ENCODE measurements at places on chromosomes 16 and 17. TPM values are rescaled to one million over a fixed set of nuclear protein-coding genes. Genes with fewer than 3 reads are reported as not detected.

The GPR139 gene
- total RNA-seq = not detected

The DVL2 gene
- 46.9 TPM for total RNA-seq

- no peak overlapping the region for H3K4me3 ChIP-seq
- H3K36me3 ChIP-seq = peaks cover 7% of the 10 kb centered on the region
- peaks cover 6% of the 10 kb centered on the region for H3K4me1 ChIP-seq
- DNase-seq = no peak
- H3K27me3 ChIP-seq = peaks cover 71% of the 10 kb centered on the region
- H3K27ac ChIP-seq = no peak overlapping the region
These were observed 64.5 kb upstream of the CIBAR2 start for GRCh38 chr16:85176541-85177447.

- no peaks in the 10 kb centered on the region for H3K36me3 ChIP-seq
- no peak overlapping the region for H3K4me3 ChIP-seq
These were observed 75.8 kb upstream of the CNTNAP4 start for GRCh38 chr16:76201385-76201784.

- H3K4me3 ChIP-seq = no peak overlapping the region
- H3K36me3 ChIP-seq = peaks cover 2% of the 10 kb centered on the region
- no peak overlapping the region for H3K27ac ChIP-seq
- peaks cover 49% of the 10 kb centered on the region for H3K27me3 ChIP-seq
- DNase-seq = no peak
These were observed 65.2 kb upstream of the ZNF423 start for GRCh38 chr16:49921106-49921505.

GRCh38 chr16:85284141-85284817 lies 172.0 kb upstream of the CIBAR2 start:
- H3K27me3 ChIP-seq = peaks cover 5% of the 10 kb centered on the region
- H3K4me1 ChIP-seq = no peaks in the 10 kb centered on the region
- H3K27ac ChIP-seq = no peak overlapping the region
- no peak overlapping the region for H3K4me3 ChIP-seq
- DNase-seq = no peak

All from T-helper 17 cell (primary cell).